ENCODE measurements at places on chromosomes 1 and 21.
A peak's percentile ranks its signal among the peaks of the same experiment; 100 is the strongest.

- DNase-seq: no peak
Observed at GRCh38 chr1:65469889-65470340, 49.4 kb downstream of the LEPR start.

GRCh38 chr21:43639470-43640353 lies 19.6 kb downstream of the HSF2BP start:
- no peak for DNase-seq

DNA sequence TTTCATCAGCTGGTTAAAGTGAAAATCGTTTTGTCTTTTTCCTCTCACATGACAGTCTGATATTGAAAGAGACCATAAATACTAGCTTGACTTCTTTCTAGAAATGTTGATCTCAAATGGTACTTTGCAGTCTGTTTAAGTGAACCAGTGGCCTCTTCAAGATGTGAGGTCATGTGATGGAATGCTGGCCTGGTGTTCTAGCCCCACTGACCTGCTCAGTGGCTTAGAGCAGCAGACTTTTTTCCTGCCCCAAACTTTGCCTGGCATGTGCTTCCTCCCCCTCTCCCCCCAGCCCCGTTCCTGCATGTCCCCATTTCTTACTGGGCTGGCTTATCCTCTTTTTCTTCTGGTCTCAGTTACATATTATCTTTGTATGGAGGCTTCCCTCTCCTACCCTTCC lies 34.3 kb downstream of the ZYG11A start:
- no peak for DNase-seq

DNA sequence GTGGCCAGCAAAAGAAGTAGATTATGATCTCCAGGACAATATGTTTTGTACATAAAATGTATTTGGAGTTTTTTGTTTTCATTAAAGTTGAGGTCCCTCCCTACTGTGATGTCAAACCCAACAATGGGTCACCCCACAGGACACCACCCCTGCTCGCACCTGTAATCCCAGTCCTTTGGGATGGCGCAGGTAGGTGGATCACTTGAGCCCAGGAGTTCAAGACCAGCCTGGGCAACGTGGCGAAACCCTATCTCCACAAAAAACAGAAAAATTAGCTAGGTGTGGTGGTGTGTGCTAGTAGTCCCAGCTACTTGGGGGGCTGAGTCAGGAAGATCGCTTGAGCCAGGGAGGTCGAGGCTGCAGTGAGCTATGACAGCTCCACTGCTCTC lies 9.0 kb downstream of the ZBTB17 start:
- DNase-seq: no peak

- no peak for DNase-seq
Observed at GRCh38 chr1:88892357-88892877, 1.1 kb upstream of the GTF2B start.

- no peak for DNase-seq
Observed at GRCh38 chr1:76872944-76873343, 5.7 kb downstream of the ST6GALNAC5 start.

DNA sequence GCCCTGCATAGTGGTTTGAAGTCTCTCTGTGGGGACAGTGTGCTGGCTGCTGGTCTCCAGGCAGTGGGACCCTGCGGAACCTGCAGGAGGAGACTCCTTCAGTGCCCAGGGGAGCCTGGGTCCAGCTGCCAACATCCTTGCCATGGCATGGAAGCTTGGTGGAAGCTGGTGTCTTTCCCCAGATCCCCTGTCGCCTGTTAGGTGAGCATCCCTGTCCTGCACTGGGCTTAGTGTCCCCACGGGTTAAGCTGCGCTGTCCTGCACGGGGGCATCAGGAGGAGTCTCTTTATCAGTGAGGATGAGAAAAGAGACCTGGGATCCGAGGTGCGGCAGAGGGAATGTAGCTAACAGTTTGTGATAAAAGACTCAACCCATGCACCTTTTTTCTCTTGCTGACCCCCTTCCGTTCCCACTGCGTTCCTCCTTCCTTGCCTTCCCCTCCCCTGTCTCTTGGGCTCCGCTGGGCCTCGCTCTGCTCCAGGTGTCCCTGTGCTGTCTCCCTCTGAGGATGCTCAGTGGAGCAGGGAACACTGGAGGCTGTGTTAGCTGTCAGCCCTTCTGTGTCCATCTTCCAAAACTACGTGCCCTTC lies 59.3 kb downstream of the SLC37A1 start:
- peak; percentile 44 for DNase-seq

- DNase-seq: no peak
Observed at GRCh38 chr1:21297975-21298374, 7.7 kb upstream of the ECE1 start.

DNA sequence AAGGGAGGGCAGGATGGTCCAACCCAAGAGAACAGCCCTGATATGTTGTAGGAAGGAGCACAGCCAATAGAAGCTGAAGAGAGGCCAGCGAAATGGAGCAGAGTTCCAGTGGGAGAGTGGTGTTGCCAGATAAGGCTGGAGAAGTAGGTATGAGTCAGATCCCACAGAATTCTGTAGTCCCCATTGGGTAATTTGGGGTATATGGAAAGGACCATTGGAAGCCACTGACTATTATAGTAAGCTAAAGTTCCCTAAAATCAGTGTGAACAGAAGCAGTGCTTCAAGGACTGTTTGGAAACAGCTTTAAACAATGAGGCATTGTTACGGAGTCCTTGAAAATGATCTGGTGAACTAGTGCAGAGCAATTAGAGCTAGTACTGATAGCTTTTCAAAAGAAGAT lies 63.0 kb downstream of the DISP1 start:
- DNase-seq: no peak

- DNase-seq: no peak
Observed at GRCh38 chr1:15207031-15207828, 39.8 kb upstream of the FHAD1 start.

DNA sequence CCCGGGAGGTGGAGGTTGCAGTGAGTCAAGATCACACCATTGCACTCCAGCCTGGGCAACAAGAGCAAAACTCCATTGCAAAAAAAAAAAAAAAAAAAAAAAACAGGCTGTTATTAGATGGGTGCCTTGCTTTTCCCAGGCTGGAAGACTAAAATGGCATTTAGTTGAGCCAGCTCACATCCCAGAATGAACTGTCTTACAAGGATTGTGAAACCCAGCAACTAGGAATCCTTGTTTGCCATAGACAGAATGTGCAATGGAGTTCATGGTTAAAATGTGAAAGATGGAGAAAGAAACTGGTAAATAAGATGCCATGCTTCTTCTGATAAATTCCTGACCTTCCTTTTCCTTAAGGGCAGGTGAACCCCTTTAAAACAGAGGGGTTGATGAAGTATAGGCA lies 215.8 kb upstream of the GREM2 start:
- DNase-seq: no peak

DNA sequence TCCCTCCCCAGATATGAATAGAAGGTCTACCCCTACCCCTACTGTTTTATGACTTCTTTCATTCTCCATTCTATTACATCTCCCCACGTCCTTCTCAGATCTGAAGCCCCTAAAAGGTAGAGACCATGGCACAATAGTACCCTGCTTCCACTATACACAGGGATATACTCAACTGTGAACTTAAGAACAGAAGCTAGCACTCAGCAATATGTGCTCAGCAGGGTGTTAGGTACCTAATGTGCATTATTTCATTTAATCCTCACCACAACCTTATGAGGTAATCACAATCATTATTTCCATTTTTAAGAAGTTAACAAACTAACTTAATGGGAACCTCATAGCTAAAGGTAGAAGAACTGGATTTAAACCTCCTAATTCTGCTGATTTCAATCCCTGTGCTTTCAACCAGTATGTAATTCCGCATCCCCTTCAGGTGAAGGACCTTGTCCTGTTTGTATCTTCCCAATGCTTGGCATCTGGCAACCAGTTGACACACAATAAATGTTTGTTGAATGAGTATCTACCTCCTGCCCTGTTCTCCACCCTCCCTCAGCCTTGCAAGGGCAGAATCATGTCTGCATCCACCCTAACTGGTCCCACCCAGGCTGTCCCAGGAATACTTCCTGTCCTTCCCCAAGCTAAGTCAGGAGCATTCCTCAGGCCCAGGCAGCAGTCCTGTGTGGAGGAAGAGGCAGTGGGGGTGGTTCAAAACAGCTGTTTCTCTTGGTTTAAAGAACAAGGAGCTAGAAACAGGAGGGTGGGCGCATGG lies 6.5 kb downstream of the DENND2D start:
- DNase-seq: no peak

DNA sequence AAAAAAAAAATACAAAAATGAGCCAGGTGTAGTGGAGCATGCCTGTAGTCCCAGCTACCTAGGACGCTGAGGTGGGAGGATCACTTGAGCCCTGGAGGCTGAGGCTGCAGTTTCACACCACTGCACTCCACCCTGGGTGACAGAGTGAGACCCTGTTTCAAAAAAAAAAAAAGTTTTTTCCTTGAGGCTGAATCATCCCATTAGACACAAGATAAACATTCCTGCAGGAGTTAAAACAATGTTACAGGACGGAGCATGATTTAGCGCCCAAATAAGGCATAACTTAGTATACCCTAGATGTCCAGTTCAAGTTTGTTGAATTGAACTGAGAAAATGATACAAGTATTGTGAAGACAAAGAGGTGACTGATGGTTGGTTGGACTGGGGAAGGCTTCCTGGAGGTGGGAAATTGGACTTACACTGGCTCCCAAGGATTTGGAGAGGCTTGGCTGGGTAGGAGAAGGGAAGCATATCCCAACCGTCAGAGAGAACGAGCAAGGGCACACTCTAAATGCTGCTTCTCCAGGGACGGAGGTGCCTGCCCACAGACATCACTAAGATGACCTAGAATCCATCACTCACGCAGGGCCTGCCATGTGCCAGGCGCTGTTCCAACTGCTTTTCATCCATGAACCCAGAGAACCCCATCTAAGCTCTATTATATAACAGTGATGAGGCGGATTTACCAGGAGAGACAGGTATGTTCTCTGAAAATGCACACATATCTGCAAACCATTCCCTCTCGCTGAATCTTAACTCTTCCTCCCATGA lies 610.6 kb downstream of the KIF26B start:
- DNase-seq: no peak

DNA sequence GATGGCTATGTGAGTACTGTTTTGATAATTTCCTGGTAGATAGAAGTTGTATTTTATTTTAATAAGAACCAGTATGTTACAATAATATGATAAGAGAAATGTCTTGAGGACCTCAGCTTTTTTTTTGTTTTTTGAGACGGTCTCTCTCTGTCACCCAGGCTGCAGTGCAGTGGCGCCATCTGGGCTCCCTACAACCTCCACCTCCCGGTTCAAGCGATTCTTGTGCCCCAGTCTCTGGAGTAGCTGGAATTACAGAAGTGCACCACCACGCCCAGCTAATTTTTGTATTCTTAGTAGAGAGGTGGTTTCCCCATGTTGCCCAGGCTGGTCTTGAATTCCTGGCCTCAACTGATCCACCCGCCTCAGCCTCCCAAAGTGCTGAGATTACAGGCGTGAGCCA lies 968.1 kb upstream of the ADGRL4 start:
- no peak for DNase-seq

GRCh38 chr1:179178950-179179349 lies 50.5 kb downstream of the ABL2 start:
- no peak for DNase-seq

- no peak for DNase-seq
Observed at GRCh38 chr1:156136970-156137483, 16.4 kb upstream of the SEMA4A start.

GRCh38 chr1:217856342-217857034 lies 225.3 kb downstream of the SPATA17 start:
- no peak for DNase-seq

DNA sequence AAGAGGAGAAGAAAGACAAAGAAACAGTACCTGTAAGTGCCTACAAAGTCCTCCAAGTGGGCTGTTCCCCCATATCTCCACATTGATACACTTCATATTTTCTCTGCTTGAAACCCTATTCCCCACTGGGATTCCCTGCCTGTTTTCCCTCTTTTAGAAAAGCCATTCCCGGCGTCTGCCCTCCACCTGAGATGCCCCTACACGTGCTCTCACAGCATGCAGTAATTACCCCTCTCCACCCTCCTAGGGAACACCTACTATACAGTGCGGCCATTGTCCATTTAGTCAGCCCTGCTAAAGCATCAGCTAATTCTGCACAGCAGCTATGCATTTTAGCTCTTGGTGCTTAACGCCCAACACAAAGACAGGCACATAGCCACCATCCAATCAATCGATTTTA lies 135.7 kb upstream of the TIAM1 start:
- no peak for DNase-seq

- no peak for DNase-seq
Observed at GRCh38 chr1:55612988-55613387, 397.8 kb upstream of the USP24 start.

- no peak for DNase-seq
Observed at GRCh38 chr1:96763514-96763913, 41.9 kb downstream of the PTBP2 start.

DNA sequence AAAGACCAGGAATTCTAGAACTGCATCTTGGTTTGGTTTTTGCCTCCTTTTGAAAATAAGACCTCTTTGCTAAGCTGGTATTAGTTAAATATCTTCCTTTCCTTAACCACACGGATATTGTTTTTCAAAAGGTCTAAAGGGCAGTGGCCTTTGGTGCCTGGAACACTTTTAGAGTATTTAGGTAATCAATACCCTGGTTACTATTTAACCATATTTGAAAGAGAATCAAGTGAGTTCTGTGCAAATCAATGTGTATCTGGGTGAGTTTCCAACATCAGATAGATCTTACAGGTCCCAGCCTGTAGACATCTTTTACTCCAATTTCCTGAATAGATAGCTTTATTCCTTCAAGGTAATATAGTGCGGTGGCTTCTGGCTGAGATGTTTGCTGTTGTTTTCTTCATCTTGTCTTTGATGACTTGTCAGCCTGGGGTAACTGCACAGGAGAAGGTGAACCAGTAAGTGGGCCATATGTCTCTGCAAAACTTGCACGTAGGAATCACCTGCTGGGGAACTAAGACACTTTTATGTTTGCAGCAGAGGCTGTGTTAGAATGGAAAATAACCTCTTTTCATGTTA lies at the start of gene C8A:
TSS of gene C8A (plus strand) at position 277 of the 579 bp plus-strand sequence. CDS start at position 382, 105 bp downstream.
- DNase-seq: no peak

- no peak for DNase-seq
Observed at GRCh38 chr1:30140566-30140965, 582.8 kb downstream of the MATN1 start.

DNA sequence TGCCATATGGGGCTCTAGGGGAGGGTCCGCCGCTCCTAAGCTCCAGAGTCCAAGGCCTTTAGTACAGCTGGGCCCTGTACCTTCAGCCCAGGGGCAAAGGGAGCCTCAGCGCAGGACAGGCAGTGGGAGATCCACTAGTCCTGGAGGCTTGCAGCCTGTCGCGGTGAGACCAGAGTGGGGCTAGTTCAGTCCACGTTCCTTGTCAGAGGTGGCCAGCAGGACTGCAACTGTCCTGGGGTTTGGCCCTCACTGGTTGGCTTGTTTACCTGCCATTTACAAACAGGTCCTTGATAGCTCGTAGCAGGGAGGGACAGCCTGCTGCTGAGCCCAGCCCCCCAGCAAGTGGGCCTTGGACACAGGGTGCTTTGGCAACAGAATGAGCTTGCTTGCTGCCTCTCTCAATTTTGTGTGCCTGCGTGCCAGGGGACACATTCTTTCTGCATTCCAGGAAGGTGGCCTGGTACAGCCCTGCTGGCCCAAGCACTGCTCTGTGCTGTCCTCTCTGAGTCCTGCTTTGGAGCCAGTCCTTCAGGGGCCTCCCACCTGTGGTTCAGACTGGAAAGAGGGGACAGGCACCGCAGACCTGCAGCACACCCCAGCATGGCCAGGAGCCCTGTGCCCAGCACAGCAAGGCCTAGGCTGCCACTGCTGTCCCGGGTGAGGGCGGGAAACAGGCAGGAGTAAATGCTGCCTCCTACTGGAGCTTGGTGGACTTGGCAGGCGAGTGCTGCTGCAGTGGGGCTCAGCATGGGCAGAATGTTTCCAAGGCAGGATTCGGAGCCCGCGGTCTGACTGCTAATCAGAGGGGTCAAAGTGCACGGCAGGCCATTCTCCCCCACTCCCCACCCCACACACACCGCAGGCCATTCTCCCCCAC lies 15.2 kb downstream of the H6PD start:
- DNase-seq: peak; percentile 69

- DNase-seq: no peak
Observed at GRCh38 chr1:204991342-204991844, 51.6 kb upstream of the CNTN2 start.
